T-helper 1 cell (primary cell): ENCODE measurements at places on chromosomes 1 and 21.

DNA sequence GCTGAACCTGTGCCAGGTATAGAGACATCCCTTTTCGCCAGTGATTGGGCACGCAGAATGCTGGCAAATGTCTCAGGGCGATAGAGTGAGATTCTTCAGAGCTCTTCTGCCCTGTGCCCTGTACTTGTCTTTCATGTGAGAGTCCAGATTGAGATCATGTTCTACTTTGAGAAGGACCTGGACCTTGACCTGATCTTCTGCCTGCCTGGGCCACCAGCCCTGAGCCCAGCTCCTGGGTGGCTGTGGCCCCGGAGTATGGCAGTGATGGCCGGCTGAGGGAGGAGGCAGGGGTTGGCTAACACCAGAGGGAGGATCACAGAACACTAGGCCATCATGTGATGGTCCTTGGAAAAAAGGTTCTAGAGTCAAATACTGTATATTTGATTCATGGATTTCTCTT lies 13.8 kb downstream of the STRIP1 start:
- no peak for DNase-seq

GRCh38 chr21:45613396-45613795 lies 30.1 kb upstream of the PCBP3 start:
- no peak for DNase-seq

DNA sequence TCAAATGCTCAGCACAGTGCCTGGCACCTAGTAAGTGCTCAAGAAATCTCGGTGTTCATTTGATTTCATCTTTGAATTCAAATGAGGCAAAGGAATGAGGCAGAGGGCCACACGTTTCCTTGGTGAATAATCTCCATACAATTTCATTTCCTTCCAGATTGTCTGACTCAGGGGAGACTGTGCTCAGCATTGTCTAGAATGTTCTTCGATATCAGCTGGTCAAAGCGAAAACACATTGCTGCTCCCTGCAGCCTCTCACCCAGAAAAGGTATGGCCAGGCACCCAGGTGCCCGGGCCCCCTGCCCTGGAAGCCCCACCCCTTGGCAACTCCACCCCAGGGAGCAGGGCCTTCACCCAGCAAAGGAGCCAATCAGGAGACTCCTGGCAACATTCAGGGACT lies 55.8 kb downstream of the FBXO2 start:
- no peak for DNase-seq

- DNase-seq = no peak
These were observed 67.9 kb upstream of the DYNLT5 start for GRCh38 chr1:66684353-66684752.

- DNase-seq = no peak
These were observed 95.9 kb downstream of the LRIG2 start for GRCh38 chr1:113168946-113169345.

- no peak for DNase-seq
These were observed 43.2 kb downstream of the GRHL3 start for GRCh38 chr1:24362396-24362795.

DNA sequence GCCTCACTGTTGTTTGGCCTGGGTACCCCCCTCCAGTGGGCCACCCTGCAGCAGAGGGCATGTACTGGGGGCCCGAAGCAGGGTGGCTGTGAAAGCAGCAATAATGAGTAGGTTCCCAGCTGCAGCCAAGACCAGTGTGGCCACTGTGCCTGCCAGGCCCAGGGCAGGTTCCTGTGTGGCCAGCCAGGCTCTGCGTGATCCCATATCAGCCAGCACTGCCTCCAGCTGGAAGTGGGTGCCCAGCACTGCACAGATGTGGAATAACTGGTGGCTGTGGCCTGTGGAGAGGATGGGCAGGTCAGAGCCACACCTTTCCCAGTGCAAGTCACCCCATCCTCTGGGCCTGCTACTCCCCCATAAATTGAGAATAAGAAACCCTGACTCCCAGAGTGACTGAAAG lies 2.1 kb downstream of the BGLAP start:
- no peak for DNase-seq

DNA sequence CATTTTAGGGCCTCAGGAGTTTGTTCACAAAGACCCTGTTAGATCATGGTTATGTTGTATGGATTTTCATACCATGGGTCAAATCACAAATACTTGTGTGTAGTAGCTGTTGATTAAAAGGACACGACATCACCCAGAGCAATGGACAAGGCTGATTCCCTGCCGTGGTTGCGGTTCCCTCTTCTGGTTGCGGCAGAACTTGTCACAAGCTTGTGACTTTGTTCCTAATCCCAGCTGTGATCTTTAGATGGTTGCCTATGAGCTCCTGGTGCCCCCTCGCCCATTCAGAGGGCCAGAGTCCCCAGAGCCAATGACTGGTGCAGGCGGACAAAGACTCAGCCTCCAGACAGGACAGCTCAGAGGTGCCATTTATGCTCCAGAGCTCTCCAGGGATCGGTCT lies 11.8 kb upstream of the SDHB start:
- no peak for DNase-seq

DNA sequence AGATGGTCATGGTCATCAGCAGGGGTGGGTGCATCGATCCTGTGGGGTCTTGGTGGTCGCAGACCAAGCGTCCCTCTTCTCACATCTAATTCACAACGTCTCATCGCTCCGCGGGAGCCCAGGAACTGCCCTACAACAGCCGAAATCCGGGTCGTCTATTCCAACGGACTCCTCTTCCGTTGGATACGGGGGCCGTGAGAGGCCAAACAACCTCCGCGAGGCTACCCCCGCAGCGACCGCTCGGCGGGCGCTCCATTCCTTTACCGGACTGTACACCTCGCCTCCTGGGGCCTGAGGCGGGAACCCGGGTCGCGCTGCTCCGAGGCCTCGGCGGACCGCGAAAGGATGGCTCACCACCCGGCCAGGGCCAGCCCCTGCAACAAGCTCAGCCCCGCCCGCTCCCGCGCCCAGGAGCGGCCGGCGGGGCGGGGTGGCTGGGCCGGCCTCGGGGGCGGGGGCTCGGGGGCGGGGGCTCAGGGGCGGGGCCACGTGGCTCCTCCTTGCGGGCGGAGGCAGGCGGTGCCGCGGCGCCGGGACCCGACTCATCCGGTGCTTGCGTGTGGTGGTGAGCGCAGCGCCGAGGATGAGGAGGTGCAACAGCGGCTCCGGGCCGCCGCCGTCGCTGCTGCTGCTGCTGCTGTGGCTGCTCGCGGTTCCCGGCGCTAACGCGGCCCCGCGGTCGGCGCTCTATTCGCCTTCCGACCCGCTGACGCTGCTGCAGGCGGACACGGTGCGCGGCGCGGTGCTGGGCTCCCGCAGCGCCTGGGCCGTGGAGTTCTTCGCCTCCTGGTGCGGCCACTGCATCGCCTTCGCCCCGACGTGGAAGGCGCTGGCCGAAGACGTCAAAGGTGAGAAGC lies at the start of gene QSOX1:
TSS of gene QSOX1 (plus strand) at position 545 of the 857 bp plus-strand sequence. CDS start at position 584, 39 bp downstream.
- DNase-seq = peak; percentile 89

- DNase-seq = no peak
These were observed 53.4 kb downstream of the WLS start for GRCh38 chr1:68178821-68179490.

DNA sequence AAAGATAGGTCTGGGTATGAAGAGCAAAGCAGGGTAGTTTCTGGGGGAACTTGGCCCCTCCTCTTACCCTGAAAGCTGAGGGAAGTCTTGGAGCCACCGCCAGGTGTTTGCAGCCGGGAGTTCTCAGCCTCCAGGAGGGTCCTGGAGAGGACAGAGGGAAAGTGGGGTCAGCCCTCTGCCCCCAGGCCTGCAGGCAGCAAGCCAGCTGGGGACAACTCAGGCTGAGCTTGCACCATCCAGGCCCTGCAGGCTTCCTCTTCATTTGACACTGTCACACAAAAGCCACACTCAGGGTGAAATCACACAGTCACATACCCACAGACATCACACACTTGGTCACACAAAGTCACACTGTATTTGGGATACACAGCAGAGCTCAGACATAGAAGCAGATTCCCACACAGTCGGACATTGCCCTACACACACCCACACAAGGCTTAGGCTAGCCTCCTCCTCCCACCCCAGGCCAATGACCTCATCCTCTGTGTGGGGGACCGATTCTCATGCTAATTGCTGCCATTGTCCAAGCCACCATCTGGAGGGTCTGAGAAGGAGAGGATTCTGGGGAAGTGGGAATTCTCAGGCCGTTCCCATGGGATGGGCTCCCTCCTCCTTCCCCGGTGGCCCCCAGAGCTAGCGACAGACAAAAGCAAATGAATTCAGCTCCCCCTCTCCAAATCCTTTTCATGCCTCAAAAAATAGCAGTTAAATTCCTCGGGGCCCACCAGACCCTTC lies 3.7 kb downstream of the NES start:
- no peak for DNase-seq

DNA sequence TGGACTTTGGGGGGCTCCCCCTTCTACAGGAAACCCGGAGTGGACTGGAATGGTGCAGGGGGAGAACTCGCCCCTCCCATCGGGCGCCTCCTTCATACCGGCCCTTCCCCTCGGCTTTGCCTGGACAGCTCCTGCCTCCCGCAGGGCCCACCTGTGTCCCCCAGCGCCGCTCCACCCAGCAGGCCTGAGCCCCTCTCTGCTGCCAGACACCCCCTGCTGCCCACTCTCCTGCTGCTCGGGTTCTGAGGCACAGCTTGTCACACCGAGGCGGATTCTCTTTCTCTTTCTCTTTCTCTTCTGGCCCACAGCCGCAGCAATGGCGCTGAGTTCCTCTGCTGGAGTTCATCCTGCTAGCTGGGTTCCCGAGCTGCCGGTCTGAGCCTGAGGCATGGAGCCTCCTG lies at the start of gene TNFRSF14:
TSS of gene TNFRSF14 (plus strand) at position 95 of the 401 bp plus-strand sequence. CDS start at position 389, 294 bp downstream.
- peak; percentile 54 for DNase-seq

GRCh38 chr1:156347331-156347730 lies 9.0 kb downstream of the TSACC start:
- no peak for DNase-seq

DNA sequence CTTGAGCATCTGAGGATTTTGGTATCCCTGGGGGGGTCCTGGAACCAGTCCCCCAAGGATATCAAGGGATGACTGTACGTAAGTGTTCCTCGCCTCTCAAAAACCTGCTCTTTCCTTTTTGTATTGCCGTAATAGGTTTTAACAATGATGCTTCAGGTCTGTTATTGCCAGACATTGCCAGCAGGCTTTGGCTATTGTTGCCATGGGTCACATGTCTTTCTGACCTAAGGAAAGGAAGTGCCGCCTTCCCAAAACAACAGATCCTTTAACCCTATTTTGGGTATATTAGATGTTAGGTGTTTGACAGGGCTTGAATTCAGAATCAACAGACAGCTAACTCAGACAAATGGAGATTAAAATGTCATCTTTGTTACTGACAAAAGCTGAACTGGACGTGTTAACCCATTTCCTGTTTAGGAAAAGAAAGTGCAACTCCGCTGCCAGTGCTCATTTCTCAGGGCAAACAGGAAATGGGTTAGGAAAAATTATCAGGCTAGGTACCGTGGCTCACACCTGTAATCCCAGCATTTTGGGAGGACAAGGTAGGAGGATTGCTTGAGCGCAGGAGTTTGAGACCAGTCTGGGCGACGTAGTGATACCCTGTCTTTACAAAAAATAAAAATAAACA lies 12.4 kb upstream of the PRPF38B start:
- no peak for DNase-seq

DNA sequence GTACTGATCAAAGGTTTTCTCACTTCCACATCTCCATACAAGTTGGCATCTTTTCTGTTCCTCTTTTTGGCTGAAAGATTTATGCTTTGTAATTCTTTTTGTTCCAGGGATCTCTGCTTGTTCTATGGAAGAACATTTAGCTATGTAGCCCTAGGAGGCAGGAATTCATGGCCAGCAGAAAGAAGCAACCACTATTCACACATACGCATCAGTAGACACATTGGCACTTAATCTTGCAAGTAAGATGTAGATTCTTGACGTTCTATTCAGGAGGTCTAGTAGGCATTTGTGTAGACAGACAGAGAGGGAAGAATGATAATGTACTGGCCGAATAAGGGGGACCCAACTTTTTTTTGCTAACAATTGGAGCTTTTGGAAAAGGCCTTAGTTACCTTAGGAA lies 336.0 kb downstream of the NUF2 start:
- DNase-seq = no peak

- no peak for DNase-seq
These were observed 792.8 kb downstream of the ADGRL2 start for GRCh38 chr1:82593561-82593960.

DNA sequence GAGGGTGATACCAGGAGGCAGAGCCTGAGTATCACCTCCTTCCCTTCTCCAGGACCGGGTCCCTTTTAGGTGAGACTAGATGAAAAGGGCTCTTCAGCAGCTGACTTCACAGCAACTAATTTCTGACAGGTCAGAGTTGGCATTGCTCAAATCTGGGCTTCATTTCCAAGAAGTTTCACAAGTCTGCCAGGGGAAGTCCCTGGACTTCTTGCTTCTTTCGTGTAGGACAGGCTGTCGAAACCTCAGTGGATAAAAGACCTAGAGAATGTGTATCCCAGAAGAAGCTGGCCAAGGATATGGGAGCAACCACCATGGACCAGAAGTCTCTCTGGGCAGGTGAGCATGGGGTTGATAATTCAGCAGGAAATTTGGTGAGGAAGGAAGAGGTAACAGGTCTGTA lies at the start of gene CHI3L2:
TSS of gene CHI3L2 (plus strand) at position 280 of the 400 bp plus-strand sequence. CDS start at position 297, 17 bp downstream.
- DNase-seq = no peak

DNA sequence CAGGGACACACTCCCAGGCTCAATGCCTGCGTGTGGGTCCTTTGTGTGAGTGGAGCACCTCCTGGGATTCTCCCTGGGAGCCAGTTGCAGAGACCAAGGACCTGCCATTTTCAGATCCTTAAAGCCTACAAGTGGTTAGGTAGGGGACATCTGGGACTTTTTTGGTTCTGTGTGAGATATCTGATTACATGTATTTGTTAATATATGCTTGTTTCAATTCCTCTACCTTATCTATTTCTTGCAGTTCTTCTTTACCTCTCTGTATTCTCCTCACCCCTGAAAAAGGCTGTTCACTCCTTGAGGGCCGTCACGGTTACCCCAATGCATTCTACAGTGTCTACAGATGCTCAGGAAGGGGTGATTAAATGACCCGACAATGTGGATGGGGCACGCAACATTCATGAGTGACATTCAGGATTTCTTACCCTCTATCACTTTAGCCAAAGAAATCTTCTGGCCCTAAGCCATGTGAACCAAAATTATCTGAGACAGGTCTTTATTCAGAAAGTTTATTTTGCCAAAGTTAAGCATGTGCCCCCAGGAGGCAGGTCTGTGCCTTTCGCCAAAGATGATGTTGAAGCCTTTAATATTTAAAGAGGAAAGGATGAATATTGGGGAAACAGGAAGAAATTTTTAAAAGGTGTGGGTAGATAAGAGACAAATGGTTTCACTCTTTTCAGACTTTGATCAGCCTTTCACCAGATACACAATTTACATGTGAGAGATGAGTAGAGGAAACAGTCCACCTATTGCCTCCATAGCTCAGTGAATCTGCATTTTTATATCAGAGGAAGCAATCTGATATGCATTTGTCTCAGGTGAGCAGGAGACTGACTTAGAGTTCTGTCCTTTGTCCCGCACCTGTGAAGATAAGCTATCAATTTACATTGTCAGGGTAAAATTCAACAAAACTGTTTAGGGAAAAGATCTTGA lies 44.6 kb upstream of the MPZL1 start:
- DNase-seq = no peak

- no peak for DNase-seq
These were observed 2.8 kb downstream of the GALNT2 start for GRCh38 chr1:230069796-230070195.

GRCh38 chr1:32031578-32032274 lies 18.1 kb downstream of the KHDRBS1 start:
- no peak for DNase-seq
